HTR-8/SVneo (cell line): ENCODE measurements at places on chromosomes 11 and 22.

GRCh38 chr11:73234471-73235181 is 16.5 kb downstream of the P2RY2 start:
- no peak for DNase-seq

- DNase-seq, result no peak
These were observed 64.2 kb downstream of the HIPK3 start for GRCh38 chr11:33321422-33321821.

DNA sequence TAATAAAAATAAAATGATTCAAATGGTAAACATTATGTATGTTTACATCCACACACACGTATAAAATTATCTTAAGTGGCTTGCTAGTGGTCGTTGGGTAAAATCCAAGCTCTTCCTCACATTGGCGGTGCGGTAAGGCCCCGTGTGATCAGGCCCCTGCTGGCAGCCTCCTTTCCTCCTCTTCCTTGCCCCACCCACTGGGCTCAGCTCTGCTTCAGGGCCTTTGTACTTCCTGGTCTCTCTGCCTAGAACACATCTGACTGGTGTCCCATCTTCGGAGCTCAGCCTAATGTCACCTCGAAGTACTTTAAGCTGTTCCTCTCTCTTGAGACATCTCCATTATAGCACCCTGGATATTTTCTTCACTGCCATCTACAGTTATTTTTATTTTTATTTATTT is 52.8 kb downstream of the OSBP2 start:
- DNase-seq, result no peak

- no peak for DNase-seq
These were observed 39.7 kb downstream of the ADAMTS8 start for GRCh38 chr11:130388607-130389205.

DNA sequence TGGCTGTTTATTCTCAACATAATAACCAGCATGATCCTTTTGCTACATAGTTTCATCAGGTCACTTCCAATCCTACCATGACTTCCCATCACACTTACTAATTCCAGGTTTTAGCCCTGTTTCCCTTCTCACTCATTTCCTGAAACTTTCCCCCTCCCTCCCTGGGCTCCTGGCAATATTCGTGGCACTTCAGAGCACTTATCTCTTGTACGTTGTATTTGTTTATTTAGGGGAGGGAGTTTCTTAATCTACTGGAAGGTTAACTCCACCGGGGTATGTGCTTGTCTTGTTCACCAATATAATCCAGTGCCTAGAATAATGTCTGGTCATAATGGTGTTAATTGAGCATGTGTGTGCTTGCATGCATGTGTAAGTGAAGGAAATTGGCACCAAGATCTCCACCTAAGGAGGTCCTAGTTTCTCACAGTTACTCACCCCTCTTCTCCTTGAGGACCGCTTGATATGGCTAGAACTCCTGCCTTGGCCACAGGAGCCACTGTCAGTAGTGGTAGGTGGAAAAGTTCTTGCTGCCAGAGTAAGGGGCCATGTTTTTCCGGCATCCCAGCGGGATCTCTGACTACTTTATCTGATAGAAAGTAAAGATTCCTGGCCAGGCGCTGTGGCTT is 11.7 kb downstream of the EIF3L start:
- no peak for DNase-seq

- DNase-seq, result no peak
These were observed 12.9 kb upstream of the CASTOR1 start for GRCh38 chr22:30301995-30302809.

DNA sequence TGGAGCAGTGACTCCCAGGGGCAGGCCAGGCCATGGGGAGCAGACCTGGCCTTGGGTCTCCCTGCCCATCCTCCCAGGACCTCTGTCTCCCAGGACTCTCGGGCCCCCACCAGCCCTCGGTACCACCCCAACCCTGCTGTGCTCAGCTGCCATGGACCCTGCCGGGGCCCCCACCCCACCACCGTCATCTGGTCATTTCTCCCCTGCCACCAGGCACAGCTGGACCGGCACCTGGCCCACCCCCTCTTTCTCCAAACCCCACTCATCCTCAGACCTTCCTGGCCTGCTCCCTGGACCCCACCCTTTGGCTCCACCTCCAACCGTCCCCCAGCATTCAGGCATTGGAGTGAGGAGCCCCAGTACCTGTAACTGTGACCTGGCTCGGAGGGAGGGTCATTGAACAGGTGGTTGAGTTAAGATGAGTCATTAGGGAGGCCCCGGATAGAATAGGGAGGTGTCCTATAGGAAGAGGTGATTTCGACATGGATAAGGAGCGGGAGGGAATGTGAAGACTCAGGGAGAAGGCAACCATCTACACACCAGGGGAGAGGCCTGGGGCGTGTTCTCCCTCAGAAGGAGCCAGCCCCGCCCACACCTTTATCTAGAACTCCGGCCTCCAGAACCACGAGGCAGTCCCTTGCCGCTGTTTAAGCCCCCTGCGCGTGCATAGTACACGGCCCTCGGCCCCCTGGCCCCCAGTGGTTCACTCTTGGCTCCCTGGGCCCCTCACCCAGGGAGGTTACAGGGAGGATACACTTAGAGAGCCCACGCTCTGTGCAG is 1395.9 kb downstream of the BRD1 start:
- DNase-seq, result no peak

- no peak for DNase-seq
These were observed 23.4 kb downstream of the GTPBP1 start for GRCh38 chr22:38728871-38729796.

DNA sequence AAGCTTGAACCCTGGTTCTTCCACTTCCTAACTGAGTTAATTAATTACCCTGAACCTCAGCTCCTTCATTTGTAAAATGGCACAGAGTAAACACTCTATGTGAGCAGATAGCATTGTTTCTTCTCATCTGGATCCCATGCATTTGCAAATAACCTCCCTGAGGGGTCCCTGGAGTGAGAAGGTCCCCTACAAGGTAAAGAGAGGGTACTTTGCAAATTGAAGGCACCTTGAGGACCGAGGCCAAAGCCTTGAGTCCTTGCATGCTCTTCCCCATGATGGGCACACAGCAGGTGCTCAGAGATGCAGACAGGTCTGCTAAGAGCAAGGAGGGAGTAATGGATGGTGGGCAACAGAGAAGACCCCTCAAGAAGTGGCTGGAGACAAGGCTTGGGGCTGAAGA is 33.2 kb downstream of the OTOG start:
- DNase-seq, result no peak

DNA sequence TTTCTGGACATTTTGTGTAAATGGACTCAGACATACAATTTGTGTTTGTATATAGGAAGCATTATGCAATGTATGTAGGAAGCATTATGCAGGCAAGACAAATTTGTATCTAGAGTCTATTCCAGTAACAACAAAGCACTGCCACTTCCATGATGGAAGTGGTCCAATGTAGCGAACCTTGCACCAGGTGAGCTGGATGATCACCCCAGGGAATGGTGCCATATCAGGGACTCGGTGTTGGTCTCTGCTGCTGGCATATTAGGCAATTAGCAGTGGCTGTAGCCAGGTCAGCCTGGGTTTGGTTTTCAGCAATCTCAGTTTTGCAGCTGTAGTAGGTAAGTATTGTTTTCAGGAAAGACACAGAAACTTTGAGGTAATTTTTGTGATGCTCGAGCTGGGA is 12.8 kb downstream of the ZFP91 start:
- DNase-seq, result no peak

GRCh38 chr11:110432713-110433392 is 3.1 kb downstream of the FDX1 start:
- peak; percentile 30 for DNase-seq

GRCh38 chr11:61689164-61689496 is 8.9 kb downstream of the DAGLA start:
- DNase-seq, result no peak

DNA sequence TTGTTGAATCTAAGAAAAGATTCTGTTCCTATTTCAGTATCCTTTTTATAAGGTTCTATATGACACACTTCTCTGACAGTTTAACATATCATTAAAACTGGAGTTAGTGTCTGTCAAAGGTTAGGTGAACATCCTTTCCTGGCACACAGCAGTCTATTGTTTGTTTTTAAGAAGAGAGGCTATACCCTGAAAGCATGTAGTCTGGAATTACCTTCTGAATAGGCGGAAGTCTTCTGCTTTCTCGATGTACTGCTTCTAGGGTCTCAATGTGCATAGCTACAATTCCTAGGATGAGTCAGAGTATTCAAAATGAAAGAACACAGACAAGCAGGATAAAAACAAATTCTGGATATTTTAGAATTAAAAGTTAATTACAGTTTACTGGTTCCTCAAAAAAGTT is 188.6 kb downstream of the SWAP70 start:
- DNase-seq, result no peak

GRCh38 chr11:65058012-65058411 is 341 bp downstream of the NAALADL1 start:
- DNase-seq, result no peak

DNA sequence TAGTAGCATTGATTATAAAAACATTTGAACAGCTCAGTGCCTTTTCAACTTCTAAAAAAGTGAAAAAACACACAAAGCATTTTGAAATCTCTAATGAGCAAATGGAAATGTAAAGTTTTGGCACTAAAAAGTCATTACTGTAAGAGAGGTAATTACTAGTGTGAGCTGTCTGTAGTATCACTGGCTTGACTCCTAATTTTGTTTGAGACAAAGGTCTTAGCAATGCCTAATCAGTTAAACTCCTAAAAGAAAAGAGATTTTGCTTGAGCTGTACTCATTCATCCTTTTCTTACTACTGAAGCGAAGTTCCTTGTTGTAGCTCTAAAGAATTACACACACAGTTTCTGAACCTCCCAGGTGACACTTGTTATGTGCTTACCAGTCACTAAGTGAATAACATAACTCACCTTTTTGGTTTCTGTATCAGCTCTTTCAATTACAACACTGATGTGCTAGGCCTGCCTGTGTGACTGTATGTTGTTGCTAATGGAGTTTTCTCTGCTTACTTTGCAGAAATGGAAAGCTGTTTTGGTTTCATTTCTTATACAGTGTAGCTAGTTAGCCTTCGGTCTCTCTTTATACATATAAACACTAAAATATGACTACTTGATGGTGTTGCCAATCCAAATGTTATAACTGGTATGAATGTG is 924.4 kb upstream of the TENM4 start:
- no peak for DNase-seq

DNA sequence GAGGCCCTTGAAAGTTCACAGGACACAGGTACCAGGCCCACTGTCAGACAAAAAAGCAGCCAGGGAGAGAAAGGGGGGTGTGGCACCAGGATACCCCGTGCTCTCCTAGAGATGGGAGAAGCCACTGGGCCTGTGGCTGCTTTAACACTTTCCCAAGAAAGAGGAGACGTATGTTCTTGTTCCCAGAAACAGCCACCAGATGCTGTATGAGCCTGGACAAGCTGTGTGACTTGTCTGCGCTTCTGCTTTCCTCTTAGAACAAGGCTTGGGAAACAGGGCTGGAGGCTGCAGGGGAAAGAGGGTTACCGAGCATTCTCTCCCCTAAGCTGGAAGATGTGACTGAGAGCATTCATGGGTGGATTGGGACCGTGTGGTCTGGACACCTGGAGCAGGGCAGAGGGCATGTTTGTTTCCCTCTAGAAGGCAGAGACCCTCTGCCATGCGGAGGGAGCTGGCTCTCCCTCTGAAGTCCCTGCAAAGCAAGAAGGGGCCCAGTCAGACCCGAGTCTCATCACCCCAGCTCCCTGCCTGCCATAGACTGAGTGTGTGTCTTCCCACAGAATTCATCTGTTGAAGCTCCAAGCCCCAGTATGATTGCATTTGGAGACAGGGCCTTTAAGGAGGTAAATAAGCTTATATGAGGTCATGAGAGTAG is 74.1 kb downstream of the TRIM29 start:
- DNase-seq, result no peak

- DNase-seq, result no peak
These were observed 24.6 kb downstream of the OR10A6 start for GRCh38 chr11:7906481-7906880.

DNA sequence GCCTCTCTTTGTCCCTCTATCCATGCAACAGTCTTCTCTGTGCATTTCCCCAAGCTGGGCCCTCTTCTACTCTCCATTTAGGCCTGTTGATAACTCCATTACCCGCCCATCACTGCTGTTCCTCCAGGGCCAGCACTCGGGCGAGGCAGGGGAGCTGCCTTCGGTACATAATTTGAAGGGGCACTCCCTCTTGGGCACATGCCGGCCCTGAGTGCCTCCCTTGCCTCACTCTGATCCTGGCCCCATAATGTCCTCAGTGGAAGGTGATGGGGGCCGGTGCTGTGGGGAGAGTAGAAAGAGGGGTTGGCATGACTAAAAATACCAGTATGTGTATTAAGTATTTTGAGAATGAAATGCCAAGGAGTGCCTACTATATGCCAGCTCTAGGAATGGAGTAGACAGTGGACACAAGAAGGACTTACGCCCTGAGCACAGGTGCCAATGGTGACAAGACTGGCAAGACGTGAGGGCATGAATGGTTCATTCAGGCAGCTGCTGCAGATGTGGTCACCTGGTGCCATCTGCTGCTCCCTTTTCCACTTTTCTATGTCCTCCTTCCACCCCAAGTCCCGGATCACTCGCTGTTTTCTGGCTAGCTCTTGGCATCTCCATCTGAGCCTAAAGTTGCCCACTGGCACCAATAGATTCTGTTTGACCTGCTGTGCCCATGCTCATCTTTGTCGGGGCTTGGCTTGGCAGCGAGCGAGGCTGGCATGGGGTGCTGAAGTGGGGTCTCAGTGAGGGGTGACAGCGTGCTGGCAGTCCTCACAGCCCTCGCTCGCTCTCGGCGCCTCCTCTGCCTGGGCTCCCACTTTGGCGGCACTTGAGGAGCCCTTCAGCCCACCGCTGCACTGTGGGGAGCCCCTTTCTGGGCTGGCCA is 22.6 kb downstream of the TMEM218 start:
- no peak for DNase-seq

DNA sequence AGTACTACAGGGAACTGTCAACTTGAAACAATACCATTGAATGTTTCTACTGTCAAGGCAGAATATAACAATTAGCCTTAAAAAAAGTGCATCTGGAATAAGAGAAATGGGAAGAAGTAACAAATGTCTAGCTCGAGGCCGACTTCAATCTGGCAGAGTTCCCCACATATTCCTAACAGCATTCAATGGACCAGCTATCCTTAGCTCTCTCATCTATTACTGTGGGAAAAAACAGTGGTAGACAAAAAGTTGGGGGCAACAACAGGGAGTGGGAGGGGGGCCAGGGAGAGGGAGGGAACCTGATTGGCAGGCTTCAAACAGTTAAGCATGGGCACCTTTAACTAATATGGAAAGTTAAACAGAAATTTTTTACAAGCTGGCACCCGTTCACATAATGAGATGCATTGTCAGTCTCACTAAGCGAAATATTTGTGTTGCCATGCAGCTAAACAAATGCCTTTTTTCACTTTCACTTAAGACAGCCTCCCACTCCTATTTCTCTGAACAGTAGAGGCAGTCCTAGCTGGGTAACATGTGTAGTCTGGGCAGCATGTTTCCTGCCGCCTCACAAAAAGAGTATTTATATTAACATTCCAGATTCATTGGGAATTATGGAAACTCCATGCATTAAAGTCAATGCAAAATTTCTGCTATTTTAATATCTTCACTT is 62.2 kb upstream of the SOX6 start:
- no peak for DNase-seq

DNA sequence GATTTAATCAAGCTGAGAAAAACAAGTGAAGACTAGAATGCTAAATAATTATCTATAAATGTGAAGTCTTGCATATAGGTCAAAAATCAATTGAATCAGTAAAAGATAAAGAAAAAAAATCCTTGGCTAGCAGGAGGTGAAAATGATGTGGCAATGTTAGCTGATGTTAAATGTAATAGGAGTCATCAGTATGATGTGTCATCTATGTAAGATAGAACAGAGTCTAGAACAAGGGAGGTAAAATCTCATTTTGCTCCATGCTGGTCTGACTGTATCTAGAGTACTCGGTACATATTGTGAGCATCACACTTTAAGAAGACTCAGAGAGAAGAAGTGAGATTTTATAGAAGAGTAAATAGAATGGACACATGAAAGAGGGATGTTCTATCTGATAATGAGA is 721.2 kb downstream of the ETS1 start:
- no peak for DNase-seq
